ENCODE measurements at places on chromosomes 16 and 17. TPM values are rescaled to one million over a fixed set of nuclear protein-coding genes. Genes with fewer than 3 reads are reported as not detected.

DNA sequence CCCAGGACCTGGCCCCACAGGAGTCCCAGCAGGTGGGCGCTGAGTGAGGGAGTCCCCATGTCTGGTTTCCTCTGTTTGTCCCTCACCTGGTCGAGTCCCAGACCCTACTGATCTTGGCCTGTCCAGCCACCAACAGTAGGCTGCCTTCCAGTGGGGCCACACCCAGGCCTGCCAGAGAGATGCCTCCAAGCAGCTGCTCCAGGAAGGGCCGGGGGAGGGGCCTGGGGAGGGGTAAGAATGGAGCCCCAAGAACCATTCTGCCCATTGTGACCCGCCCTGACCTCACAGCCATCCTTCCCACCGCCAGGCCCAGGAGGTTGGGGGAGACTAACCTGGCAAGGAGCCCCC, 736 bp downstream of the SPATA20 start:
- H3K27me3 ChIP-seq: peaks cover 11% of the 10 kb centered on the region
- no peaks in the 10 kb centered on the region for H3K36me3 ChIP-seq
- peak overlapping the region; percentile 84 for H3K4me3 ChIP-seq
- DNase-seq: no peak
- H3K4me1 ChIP-seq: peaks cover 9% of the 10 kb centered on the region
- no peak overlapping the region for H3K27ac ChIP-seq

- no peak for DNase-seq
- H3K27ac ChIP-seq: peak overlapping the region; percentile 87
- H3K36me3 ChIP-seq: peaks cover 3% of the 10 kb centered on the region
- no peaks in the 10 kb centered on the region for H3K27me3 ChIP-seq
- peaks cover 52% of the 10 kb centered on the region for H3K4me1 ChIP-seq
- peak overlapping the region; percentile 96 for H3K4me3 ChIP-seq
These were observed 1.5 kb downstream of the TNRC6C start for GRCh38 chr17:77959926-77960521.

DNA sequence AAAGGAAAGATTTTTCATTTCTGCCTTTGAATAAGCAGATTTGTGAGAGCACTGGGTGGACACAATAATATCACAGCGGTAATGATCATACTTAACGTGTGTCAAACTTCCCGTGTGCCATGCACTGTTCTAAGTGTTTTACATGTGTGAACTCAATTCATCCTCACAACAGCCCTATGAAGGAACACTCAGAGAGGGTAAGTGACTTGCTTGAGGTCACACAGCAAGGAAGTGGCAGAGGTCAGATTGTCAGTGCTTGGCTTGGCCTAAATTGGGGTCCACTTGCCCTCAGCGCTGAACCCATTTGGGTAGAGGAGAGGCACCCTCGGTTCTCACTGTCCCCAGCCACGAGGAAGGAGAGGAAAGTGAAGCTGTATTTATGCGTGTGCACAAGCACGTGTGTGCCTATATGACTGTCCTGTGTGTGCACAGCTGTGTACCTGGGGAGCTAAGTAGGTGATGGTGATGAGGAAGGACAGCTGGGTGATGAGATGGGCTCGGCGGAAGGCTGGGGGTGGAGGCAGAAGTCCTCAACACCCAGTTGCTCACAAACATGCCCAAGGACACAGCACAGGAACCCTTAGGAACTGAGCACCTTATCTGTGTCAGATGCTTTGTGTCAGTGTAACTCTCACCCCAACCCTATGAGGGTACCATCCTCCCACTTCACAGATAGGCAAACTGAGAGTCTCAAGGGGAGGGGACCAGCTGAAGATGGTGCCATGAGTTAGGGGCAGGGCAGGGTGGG, 9.8 kb upstream of the ADGRG3 start:
- no peak overlapping the region for H3K27ac ChIP-seq
- H3K4me3 ChIP-seq: no peak overlapping the region
- H3K36me3 ChIP-seq: no peaks in the 10 kb centered on the region
- peaks cover 19% of the 10 kb centered on the region for H3K4me1 ChIP-seq

FBXW10B gene
- not detected for total RNA-seq

CFAP119 gene
- 2.0 TPM for total RNA-seq

ARHGAP44 gene
- total RNA-seq: not detected

Data from T-helper 17 cell (primary cell).